ENCODE measurements at places on chromosomes 1 and 21.

DNA sequence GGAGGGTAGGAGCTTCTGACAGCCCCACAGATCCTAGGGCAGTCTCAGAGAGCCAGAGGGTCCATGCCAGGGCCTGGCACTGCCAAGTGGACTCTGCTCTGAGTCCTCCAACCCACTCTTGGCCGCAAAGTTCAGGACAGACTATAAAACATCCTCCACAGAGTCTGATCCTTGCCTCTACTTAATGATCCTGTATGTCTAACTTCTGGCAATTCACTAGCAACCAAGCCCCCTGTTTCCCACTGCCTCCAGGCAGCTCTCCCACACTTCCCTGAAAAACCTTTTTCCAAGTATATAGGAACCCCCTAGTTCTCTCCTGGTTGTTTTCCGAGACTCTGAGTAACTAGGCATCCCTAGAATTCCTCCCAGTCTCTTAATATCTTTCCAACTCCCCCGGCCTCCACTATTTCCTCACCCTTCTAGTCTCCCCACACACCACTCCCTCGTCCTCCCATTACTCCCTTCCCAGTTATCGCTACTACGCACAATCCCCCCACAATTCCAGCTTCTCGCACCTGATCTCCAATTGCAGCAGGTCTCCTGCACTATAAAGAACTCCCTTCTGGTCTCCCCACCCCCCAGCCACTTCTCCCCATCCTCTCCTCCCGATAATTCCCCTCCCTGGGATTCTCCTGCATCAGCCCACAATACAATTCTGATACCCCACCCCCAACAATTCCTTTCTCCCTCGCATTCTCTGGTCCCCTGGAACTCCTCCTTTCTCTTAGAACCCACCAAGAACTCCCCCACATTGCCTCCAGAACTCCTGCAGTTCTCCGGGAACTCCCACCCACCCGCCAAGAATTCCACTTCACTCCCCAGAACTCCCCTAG is 574 bp downstream of the IGSF9 start:
- no peak for DNase-seq

DNA sequence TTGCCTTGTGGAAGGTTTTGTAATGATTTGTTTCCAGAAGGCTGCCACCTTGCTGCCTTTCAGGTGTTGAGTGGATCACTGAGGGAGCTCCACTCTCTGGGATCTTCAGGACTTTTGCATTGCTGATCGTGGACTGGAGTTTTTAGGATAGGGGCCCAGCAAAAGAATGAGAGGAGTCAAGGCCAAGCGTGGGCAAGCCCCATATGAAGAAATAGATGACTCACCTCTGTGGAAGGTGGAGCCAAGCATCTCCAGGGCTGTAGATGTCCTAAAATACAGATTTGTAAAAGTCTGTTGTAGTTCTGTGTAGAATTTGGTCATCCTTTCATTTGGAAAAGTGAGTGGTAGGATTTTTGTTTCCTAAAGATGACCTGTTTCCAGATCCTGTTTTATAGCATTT is 67.0 kb downstream of the ST3GAL3 start:
- no peak for DNase-seq

DNA sequence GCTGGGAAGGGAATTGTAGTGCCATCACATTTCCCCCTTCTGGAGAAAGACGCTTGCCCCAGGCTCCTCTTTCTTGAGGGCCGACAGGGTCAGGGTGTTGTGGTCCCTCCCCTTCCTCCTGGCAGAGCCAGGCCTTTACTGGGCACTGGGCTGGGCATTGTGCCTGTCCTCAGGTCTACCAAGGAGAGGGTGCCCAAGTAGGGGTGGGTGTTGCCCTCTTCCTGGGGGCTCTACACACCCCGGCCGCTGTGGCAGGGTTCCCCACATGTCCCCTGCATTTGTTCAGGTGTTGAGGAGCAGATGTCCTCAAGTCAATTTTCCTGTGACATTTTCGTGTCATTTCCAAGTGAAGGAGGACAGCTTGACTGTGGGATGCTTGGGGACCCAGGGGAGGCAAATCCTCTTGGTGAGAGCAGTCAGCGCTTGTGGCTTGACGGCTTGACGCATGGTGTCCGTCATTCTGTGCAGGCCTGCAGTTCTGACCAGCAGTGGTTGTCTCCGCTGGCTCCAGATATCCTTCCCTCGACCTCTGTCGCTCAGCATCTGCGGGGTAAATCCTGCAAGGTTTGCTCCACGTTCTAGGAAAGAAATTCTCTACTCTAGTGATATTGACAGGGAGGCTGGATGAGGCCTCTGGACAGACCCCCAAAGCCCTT is 181.9 kb upstream of the VAMP3 start:
- DNase-seq: no peak

GRCh38 chr1:47232187-47232874 is at the start of gene TAL1:
TSS of gene TAL1 (minus strand) at chr1:47232225. CDS start at chr1:47225888, 6,337 bp downstream.
- DNase-seq: no peak

- no peak for DNase-seq
These were observed 28.5 kb downstream of the PTGFRN start for GRCh38 chr1:116938216-116938615.

GRCh38 chr1:153946622-153947241 is at the start of gene DENND4B:
TSS of gene DENND4B (minus strand) at chr1:153946718. CDS start at chr1:153944374, 2,344 bp downstream.
- DNase-seq: peak; percentile 67

Measured in RCC 7860 (cell line).